ENCODE measurements at places on chromosomes 12 and 14.
A peak's percentile ranks its signal among the peaks of the same experiment; 100 is the strongest.

DNA sequence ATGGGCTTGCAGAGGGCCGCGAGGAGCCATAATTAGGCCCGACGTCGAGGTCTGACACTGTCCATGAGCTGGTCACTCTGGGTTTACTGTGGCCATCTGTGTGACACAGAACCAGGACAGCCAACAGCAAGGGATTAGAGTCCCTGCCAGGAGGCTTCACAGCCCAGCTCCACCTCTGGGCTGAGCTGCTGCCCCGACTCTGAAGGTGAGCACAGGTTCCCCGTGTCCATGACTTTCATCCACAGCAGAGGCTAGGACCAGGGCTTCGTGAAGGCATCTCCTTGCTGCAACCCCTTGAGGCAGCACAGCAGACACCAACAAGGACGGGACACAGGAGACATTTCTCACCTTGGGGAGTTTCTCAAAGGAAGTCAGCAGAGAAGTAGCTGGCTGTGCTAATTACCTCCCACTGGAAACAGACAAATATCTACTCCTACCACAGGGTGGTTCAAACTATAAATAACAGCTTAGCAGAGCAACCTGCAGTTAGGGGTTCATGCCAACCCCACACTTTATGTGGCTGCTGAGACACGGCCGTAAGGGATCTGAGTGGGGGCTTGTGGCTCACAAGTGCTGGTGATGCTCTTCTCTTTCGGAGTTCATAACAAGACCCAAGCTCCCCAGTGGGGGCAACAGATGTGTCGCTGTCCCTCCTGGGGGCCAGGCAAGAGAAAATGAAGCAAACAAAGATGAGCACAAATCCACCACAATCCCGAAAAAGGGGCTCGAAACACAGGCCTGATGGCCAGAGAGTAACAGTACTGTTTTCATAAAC is 29.2 kb downstream of the ZFYVE21 start:
- no peak for DNase-seq

DNA sequence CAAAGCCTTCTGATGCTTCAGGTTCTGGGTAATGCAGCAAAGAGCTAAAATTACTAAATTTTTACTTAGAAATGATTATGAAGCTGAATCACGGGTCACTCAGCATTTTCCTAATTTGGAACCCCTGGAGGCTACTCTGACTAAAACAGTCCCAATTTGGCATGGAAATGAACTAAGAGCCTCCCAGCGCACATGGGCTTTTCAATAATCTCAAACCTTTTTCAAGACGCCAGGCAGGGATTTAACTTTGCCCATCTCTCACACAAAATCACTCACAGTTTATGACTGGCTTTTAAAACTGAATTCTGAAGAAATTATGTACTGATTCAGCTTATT is 68.3 kb downstream of the LLPH start:
- no peak for DNase-seq

GRCh38 chr14:71538938-71539649 is 393.1 kb upstream of the RGS6 start:
- DNase-seq: no peak

- peak; percentile 50 for DNase-seq
Measured at GRCh38 chr12:4353785-4354208, 25.7 kb downstream of the FGF23 start.

DNA sequence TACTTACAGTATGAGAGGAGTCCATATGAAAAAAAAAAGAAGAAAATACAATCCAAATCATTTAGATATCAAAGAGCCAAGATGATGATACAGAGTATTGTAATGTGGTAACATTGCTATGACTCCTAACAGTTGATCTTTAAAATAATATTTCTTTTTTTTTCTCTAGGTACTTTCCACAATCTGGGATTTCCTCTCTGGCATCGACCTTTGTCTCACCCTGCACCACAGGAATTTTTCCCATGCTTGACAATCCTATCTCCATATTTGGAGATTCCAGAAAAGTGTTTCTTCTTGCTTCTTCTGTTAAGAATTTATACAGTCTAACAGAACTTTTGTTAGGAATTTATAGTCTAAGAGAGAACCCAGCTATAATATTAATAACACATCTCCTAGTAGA is 184.4 kb downstream of the ITPR2 start:
- DNase-seq: no peak

GRCh38 chr12:113683574-113683973 is 211.9 kb upstream of the LHX5 start:
- no peak for DNase-seq

GRCh38 chr14:39025250-39025809 is 77.7 kb downstream of the SEC23A start:
- DNase-seq: no peak

DNA sequence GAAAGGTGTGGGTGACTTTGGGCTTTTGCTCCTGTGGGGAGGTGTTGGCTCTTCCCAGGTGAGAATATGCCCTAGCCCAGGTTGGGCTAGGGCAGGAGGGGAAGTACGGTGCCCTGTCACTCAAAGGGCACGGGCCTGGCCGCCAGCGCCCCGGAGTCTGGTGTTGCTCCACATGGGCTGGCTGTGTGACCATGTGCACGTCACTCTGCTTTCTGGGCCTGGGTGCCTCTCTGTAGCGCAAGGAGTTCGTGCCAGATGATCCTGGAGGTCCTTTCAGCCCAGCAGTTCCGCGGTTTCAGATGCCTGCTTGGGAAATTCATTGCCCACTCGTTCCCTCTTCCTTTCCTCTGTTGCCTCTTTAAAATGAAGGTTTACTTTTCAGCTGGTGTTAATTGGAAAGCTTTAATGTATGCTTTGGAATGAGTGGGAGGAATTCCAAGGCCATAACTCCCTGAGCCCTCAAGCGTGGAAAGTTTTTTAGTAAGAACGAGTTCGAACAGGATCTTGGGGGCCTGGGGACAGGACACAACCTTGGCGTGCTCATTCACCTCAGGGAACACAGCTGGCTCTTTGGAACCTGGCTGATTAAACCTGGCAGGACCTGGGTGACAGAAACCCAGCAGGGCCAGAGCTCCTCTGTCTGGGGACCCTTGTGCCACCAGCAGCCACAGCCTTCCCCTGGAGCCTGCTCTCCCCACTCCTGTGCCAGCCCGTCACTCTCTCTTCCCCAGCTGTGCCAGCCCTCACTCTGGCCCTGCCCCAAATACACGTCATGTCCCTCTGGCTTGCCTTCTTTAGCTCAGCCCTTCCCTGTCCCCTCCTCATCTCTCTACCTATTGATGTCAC is 42.8 kb downstream of the TSPAN9 start:
- DNase-seq: no peak

DNA sequence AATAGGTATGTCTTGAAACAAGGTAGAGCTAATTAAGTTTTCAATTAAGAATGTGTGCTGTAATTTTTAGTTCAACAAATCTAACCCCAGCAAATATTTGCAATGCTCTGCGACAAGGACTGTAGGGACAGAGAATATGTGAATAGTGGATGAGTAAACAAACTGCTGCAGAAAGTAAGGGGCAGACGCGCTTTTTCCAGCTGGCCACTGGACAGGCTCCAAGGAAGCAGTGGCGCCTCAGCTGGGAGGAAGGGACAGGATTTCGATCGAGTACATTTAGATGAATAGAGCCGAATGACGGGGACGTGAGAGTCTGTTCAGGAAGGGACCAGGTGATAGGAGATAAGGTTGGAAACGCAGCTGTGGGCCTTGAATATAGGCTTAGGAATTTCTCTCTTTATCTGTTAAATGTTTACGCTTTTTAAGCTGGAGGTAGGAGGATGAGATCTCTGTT is 69.3 kb downstream of the ELK3 start:
- DNase-seq: no peak

DNA sequence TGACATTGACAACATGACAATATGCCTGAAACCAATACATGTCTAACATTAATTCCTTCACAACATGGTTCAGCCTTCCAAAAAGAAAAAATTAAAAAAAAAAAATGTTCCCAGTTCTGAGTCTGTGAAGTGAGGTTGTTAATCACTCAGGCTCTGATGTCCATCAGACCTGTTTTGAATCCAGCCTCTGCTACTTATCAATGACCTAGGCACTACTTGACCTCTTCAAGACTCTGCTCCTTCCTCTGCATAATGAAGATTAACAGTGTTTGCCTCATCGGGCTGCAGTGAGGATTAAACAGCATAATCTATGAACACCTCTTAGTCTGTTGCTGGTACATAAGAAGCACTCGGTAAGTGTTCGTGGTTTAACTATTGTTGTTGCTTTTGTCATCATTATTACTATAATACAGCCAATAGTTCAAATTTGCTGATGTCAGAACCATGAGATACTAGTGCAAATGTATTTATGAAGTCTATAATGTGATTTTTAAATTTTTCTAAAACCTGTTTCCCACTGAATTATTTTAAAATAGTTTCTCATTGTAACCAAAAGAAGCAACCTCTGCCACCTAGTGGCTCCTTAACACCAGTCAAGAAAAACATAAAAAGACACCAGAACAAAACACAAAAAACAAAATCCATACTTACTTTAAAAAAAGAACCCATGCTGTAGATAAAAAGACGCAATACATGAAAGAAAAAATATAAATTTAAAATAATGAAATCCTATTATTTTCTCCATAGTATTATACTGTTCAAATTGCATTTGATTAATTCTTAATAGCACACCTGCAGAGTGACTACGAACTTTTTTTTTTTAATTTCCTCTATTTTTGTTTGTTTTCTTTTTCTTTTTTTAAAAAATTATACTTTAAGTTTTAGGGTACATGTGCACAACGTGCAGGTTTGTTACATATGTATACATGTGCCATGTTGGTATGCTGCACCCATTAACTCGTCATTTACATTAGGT is 20.3 kb upstream of the TMX1 start:
- no peak for DNase-seq

DNA sequence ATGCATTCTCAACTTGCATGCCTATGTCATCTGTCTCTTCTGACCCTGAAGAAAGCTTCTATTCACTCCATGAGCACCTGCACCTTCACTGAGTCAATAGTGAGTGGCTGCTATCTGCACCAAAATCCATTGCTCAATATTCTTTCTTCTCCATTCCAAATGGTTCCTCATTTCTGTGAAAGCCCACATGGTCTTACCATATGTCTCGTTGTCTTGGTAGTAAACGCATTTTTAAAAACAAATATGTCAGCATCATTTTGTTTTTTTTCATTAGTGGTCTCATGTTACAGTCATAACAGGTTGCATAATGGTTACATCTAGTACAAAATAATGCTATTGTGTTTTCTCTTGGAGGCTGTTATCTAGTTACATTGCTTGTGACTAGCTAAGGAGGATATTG is 106.9 kb upstream of the CPM start:
- DNase-seq: no peak

DNA sequence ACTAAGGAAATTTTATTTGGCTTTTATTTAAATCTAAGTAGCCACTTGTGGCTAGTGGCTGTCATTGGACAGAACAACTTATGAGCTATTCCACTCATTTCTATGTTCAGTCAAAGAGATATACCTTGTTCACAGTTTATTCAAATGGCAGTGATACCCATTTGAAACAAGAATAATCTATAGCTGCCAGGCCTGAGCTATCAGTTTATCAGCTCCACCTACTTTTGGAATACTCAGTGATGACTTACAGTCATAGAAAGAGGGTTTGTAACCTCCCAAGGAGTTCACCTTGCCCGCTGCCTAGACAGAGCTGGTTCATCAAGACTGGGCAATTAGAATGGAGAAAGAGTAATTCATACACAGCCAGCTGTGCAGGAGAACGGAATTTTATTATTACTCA is 4.5 kb upstream of the ABHD4 start:
- no peak for DNase-seq

DNA sequence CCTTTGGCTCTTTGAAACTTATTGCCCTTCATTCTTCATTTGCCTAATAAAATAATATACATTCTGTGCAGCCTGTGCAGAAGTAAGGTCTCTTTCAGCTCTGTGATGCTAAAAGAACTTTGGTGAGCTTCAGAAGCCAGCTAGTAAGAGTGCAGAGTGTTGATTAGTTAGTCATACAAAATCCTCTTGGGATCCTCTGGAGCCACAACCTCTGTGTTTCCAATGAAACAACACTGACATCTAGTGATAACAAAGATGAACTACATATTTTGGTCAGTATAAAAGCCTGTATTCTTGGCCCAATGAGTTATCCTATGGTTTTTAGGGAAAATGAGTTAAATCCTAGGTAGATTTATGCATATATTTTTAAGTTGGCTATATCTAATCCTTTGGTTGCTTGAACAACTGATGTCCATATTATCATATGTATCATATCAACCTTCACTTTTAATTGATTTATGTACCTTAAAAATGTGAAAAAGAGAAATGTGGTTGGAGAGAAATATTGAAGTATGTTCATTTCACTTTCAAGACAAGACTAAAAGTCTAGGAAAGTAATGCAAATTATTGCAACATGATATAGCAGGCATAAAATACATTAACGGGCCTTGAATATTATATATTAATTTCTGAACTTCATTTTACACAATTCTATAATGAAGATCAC is 158.4 kb downstream of the KLHL28 start:
- no peak for DNase-seq

DNA sequence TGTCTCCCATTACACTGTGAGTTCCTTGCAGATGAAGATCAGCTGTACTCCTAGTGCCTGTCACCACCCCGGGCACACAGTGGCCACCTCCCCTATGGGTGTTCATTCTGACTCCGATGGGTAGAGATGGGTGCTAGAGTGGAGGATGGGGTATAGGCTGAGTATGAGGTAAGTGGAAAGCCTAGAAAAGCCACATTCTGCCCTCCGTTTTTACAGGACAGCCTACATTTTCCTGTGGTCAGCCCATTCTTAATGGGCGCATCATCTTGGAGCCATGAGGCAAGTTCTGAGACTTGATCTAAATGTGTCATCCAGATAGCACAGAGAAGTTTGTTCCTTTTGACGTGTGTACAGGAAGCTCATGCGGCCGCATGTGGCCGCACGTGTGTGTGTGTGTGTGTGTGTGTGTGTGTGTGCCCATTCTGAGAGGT is 166.7 kb upstream of the HIF1A start:
- no peak for DNase-seq
